ENCODE measurements at places on chromosomes 16 and 17.

DNA sequence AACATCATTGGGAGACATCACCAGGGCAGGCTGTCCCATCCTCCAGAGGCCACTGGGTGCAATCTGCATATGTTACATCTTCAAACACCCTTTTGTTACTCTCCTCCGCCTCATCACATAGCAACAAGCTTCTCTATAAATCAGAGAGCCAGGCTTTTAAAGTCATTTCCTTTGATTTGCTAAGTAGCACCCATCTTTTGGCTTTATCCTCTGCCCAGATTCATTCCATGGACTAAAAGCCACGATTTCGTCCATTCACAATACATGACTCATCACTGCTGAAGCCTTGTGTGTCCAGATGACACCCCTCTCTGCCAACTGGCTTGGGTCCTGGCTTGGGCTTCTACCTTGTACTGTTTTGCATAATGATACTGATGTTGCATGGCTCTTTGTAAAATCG lies 2.0 kb upstream of the KRT38 start:
- DNase-seq = no peak

- DNase-seq = no peak
These were observed 15.2 kb downstream of the UBE2O start for GRCh38 chr17:76437467-76438402.

GRCh38 chr17:45839442-45839841 lies 5.2 kb upstream of the SPPL2C start:
- no peak for DNase-seq

- DNase-seq = peak; percentile 77
These were observed 23.8 kb downstream of the SNX11 start for GRCh38 chr17:48131216-48131824.

DNA sequence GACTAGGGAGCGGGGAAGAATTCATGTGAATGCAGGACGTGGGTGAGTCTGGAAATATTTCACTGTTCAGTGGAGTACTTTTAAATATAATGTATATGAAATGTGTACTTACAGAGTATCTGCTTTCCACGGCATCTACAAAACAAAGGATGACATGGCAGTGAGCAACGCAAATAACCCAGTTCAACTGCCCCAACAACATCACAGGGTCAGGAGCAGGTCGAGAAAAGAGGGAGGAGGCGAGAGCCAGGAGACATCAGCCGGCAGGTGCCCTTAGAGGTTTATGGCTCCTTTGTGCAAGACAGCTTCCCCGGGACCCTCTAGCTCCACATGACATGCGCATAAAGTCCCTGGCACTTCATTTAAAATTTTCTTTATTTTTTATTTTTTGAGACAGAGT lies 61.1 kb downstream of the PECAM1 start:
- no peak for DNase-seq

DNA sequence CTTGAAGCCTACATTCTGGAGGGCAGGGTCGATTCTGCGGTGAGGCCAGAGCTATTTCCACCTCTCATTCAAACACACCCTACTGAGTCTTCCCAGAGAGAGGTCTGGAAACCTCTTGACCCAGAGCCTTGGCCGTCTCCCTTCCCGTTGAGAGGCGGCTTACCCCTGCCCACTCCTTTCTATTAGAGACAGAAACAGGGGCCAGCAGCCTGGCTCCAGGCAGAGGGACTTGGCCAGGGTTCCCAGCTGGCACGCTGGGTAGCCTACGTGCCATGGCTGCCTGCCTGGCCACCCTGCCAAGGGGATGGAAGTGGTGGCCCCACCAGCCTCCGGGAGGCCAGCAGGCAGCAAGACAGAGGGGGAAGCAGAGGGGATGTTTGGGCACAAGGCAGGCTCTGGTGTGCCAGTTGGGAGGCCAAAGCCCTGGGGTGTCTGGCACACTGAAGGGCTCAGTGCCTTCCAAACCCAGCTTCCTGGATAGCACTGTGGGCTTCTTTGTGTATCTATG lies 6.0 kb downstream of the STAC2 start:
- no peak for DNase-seq

DNA sequence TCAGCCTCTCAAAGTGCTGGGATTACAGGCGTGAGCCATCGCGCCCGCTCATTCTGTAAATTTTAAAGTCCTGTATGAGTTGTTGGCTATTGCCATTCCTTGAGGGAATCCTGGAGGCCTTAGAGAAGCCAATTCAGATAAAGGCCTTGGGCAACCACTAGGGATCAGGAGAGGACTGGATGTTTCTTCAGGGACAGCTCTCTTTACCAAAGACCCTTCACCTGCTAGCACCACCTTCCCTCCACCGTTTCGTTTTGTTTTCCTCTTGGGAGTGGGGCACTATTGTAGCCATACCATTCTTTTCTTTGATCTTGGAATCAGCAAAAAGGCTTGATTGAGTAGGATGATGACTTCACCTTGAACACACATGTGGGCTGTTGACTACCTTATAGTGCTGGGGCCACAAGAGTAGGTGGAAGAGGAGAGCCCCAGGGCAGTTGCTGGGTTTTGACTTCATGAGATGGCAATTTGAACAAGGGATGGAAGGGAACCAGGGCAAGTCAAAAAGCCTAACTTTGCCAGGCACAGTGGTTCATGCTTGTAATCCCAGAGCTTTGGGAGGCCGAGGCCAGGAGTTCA lies 7.0 kb upstream of the ANKRD40CL start:
- no peak for DNase-seq

- DNase-seq = peak; percentile 43
These were observed 19.7 kb downstream of the CYB5B start for GRCh38 chr16:69443927-69444631.

DNA sequence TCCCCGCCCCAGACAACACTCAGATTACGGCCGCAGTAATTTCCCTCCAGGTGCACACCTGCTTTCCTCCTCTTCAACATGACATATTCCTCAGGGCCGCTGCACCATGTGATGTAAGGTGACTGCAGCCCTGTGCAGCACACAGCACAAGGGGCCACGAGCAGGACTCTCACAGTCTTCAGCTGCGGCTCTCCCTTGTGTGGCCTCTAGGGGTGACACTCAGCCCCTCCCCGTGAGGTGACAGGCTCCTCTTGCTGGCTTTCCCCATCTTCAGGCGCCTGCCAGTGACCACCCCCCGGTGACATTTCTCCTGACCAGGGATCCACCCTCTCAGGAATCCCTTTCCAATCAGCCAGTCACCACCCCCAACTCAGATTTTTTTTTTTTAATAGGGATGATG lies 31.3 kb upstream of the ABCC3 start:
- no peak for DNase-seq

- DNase-seq = no peak
These were observed 42.5 kb upstream of the CBFA2T3 start for GRCh38 chr16:89019511-89019910.

DNA sequence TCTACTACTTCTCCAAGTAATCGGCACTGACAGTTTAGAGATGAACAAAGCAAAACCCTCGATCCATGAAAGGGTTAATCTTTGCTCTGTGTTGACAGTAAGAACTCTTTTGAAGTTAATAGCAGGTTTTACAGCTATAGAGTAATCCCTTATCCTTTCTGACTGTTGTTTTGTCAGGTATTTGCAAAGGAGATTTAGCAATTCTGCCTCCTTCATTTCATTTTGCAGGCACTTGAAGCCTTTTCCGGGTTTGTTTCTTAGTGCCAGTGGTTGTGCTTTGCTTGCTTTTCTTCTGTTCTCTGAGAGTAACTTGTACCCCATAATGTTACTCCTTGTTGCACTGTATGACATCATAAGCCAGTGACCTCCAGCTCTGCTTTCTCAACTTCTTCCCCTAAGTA lies 64.5 kb downstream of the TANGO6 start:
- no peak for DNase-seq

GRCh38 chr16:66946541-66946940 lies 11.2 kb downstream of the CES2 start:
- no peak for DNase-seq

GRCh38 chr17:66330646-66331037 lies 28.2 kb downstream of the PRKCA start:
- no peak for DNase-seq

DNA sequence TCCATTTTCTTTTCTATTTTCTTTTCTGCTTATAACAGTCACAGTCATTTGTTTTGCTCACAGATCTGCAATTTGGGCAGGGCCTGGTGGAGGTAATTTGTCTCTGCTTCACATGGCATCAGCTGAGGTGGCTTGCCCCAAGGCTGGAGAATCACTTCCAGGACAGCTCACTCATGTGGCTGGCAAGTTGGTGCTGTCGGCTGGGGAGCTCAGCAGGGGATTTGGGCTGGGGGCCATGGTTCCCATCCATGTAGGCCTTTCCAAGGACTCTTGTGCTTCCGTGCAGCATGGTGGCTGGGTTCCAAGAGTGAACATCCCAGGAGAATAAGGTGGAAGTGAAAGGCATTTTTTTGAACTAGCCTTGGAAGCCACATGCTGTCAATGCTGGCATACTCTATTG lies 85.7 kb downstream of the MGAT5B start:
- no peak for DNase-seq

DNA sequence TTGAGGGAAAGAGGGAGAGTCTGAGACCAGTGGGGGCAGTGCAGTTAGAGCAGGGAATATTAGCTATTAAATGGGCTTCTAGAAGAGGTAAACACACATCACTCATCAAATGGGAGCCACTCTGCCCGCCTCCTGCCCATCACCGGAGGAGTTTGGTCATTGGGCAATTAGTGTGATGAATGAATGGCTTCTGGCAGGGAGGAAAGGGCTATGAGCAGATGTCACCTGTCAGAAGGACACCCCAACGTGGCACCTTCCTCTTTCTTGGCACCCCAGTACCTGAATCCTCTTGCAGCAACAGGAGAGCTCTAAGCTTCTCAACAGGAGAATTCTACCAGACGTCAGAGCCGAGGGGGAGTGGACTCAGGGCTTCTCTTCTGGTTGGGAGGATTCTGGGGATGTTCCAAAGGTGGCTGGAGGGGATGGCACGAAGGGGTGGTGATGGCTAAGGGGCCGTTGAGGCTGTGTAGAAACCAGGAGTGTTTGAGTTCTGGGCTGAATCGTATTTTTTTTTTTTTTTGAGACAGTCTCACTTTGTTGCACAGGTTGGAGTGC lies 11.0 kb downstream of the C1QTNF1 start:
- no peak for DNase-seq

- DNase-seq = no peak
These were observed 29.7 kb downstream of the CUEDC1 start for GRCh38 chr17:57925361-57925990.

DNA sequence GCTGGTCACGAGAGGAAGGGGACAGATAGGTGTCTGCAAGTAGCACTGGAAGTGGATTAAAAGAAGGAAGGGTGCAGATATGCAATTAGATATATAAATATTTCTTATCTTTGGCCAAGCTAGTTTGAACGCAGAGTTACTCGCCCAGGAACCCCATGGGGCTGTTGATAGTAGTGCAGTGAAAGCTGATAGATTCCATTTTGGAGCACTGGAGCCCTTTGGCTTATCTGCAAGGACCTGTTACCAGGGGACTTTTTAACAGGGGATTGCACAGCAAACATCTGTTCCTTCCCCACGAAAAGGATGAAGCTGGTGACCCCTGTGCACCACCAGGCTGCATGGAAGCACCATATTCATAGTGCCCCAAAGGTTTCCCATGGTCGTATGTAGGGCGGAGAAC lies 218.7 kb downstream of the SHISA9 start:
- DNase-seq = no peak

GRCh38 chr16:83059237-83059636 lies 432.5 kb downstream of the CDH13 start:
- DNase-seq = no peak

DNA sequence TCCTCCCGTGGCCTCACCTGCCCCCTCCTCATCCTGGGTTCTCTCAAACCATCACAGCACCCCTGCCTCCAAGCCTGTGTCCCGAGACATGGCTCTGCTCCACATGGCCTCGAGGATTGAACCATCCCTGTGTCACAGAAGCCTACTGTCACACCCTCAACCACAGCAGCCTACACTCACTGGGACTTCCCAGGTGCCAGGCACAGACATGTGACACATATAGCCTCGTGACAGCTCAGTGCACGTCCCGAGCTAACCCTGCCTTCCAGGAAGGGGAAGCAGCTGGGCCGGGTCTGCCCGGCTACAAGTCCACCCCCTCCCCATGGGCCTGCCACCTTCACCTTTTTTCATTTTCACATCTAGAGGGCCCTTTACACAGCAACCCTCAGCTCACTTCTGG lies 238.3 kb downstream of the CPPED1 start:
- no peak for DNase-seq

DNA sequence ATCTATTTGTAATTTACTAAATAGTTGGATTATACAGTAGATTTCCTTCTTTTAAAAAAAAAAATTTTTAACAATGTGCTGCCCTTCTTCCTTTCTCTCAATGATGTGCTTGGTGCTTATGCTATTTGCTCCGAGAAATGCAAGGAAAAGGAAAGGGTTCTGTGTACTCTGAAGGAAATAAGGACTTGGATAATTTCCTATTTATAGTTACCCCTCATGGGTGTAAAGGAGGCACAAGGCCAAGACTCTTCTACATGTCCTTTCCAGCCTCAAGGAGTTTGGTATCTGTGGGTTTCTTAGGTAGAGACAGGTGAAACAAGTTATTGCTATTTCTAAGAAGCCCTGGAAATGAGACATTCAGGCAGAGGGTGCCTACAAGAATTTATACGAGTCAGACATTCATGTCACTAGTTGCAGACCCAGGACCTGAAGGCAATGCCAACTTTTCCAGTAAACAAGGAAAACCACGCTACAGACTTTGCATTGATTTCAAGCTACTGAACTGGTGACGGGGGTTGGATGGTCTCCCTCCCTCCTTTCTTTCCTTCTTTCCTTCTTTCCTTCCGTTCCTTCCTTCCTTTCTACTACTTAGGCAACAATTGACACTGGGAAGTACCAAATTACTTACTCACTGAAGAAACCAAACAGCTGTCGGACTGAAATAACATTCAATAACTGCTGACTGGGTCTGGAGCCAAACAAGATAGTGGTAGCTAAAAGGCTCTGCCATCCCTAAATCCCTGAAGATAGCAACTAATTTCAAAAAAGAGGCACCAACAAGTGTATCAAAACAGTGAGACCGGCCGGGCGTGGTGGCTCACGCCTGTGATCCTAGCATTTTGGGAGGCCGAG lies 33.8 kb upstream of the GHDC start:
- DNase-seq = no peak

DNA sequence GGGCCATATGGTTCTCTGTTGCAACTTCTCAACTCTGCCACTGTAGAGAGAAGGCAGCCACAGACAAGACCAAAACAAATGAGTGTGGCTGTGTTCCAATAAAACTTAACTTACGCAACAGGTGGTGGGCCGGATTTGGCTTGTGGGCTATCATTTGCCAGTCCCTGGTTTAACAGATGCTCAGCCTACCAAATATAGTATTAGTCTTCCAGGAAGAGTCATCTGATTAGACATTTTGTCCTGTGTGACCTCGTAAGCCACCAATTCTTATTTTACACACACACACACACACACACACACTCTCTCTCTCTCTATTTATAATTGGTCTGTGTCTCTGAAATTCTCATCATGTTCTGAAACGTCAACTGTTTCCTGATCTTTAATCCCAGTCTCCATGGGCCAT lies 245.9 kb downstream of the XYLT1 start:
- DNase-seq = peak; percentile 50

GRCh38 chr16:75472908-75473877 lies 8.7 kb upstream of the TMEM170A start:
- DNase-seq = no peak

DNA sequence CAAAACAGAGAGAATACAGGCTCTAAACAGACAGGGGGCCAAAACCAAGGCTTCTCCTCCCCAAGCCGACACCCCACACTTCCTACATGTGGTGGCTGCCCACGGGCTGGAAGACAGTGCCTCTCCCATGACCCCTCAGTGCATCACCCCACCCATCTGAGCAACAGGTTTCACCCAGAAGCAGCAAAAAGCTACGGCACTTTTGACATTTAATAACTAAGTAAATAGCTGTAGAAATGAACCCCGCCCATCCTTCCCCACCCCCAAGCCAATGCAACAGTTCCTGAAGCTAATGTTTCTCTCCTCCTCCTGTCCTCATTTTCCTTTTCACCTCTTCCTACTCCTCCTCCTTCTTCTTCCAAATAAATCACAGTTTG lies 9.9 kb upstream of the SOX9 start:
- DNase-seq = peak; percentile 60
